ENCODE measurements at places on chromosomes 13 and 19.

DNA sequence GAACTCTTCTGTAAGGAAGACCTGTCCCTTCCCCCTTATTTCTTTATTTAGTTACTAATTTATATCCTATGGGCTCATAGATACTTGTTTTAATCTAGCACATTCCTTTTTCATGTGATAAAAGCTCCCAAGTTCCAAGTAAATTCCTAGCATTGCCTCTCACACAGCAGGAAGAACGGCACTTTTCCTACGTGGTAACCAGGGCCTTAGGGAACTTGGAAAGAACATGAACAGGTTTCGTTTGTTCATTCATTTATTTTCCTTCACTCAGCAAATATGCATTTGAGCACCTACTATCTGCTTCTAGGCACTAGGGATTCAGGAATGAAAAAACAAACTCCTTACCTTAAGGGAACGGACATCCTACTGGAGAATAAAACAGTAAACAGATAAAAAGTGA lies 125.1 kb downstream of the SIPA1L3 start:
- no peak for DNase-seq

DNA sequence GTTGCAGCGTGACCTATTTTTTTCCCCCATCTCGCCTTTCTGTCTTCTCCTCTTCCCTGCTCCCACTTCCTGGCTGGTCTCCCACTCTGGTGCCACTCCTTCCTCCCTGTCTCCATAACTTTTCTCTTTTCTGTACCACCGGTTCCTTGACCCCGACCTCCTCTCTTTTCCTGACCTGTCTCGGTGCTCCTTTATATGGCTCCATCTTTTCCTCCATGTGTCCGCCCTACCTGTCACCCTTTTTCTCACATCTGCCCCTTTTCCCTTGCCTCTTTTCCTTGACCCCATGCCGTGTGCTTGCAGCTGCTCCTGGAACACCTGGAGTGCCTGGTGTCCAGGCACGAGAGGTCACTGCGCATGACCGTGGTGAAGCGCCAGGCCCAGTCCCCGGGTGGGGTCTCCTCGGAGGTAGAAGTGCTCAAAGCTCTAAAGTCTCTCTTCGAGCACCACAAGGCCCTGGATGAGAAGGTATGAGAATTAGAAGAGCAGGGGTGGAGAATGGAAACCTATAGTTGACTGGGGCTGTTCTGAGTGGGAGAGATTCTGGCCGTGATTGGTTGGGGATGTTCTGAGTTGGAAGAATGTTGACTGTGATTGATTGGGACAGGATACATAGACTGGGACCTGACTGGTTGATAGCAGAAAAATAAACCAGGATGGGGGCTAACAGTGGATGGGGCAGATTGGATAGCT lies 9.3 kb downstream of the PPFIA3 start:
- no peak for DNase-seq

- no peak for DNase-seq
These were observed 1174.9 kb downstream of the PCDH17 start for GRCh38 chr13:58806401-58806800.

DNA sequence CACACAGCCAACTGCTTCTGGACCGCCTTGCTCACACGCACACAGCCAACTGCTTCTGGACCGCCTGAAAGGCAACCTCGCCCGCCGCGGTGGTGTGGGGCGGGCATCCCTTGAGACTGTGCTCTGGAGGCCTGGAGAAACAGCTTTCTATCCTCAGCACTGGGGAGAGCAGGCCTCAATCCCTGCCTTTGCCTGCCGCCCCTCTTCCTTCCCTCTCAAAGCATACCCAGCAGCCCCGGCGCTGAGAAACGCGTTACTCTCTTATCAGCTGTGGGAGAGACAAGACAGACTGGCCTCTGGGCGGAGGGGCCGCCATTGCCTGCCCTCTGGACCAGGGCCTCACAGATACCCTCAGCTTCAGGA lies 2.9 kb downstream of the LIPE start:
- DNase-seq = no peak

DNA sequence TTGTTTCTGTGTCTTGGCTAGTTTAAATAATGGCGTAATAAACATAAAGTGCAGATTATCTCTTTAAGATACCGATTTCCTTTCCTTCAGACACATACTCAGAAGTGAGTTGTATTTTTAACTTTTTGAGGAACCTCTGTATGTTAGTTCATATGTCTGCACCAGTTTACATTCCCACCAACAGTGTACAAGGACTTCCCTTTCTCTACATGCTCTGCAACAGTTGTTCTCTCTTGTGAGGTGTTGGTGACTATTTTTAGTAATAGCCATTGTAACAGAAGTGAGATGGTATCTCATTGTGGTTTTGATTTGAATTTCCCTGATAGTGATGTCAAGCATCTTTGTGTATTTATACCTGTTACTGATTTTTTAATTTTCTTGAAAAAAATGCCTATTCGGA lies 418.6 kb downstream of the UQCRFS1 start:
- no peak for DNase-seq

- DNase-seq = no peak
These were observed 166.4 kb downstream of the CACNA1A start for GRCh38 chr19:13339869-13340268.

All from stimulated activated CD8-positive, alpha-beta memory T cell treated with anti-CD3 and anti-CD28 coated beads, Interleukin-4, amount 100 ng/mL, for 1 hour (primary cell).